Colonic mucosa (tissue), 4 donors: ENCODE measurements at places on chromosomes 1 and 21.
A peak's percentile ranks its signal among the peaks of the same experiment; 100 is the strongest.

DNA sequence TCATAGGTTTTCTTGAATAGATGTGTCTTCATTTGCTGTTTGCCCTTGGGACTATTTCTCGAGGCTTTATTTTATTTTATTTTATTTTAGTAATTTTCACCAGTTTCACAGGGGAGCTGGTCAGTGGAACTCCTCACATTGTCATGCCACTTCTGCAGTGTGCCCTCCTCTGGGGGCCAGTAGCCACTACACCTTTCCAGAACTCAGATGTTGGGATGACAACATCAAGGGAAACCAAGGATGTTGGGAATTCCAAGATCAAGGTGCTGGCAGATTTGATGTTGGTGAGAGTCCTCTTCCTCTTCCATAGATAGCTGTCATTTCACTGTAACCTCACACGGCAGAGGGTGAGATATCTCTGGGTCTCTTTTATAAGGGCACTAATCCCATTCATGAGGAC, 35.5 kb downstream of the SLC26A9 start:
- DNase-seq: no peak
- no peak overlapping the region for H3K4me3 ChIP-seq
- H3K36me3 ChIP-seq: no peaks in the 10 kb centered on the region
- no peak overlapping the region for H3K27ac ChIP-seq

DNA sequence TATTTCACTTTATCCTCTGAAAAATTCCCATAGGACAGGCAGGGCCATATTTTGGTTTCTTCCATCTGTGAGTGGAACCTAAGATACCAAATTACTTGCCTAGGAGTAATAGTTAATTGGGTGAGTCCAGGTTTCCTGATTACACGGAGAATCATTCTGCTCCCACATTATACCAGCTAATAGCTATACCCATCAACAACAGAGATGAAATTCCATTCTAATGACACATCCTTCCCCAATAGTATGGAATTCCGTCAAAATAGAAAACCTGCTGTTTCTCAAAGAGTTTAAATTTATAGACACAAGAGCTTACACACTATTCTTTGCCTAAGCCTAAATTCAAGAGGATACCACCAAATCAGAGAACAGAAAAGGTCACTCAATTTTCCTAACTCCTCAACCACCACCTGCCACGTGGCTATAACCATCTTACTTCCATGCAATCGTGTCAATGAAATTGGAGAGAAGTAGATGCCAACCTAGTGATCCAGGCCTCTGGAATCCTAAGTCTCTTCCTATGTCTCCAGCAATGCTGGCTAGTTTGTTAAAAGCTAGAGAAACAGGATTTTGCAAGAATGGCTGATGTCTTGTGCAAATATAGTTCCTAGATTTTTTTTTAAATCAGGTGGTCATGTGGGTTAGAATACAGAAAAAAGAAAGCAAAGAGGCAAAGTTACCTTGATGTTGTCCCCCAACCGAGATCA, 6.2 kb downstream of the PPT1 start:
- no peaks in the 10 kb centered on the region for H3K36me3 ChIP-seq
- no peak overlapping the region for H3K27ac ChIP-seq
- no peak overlapping the region for H3K4me3 ChIP-seq
- no peak for DNase-seq

DNA sequence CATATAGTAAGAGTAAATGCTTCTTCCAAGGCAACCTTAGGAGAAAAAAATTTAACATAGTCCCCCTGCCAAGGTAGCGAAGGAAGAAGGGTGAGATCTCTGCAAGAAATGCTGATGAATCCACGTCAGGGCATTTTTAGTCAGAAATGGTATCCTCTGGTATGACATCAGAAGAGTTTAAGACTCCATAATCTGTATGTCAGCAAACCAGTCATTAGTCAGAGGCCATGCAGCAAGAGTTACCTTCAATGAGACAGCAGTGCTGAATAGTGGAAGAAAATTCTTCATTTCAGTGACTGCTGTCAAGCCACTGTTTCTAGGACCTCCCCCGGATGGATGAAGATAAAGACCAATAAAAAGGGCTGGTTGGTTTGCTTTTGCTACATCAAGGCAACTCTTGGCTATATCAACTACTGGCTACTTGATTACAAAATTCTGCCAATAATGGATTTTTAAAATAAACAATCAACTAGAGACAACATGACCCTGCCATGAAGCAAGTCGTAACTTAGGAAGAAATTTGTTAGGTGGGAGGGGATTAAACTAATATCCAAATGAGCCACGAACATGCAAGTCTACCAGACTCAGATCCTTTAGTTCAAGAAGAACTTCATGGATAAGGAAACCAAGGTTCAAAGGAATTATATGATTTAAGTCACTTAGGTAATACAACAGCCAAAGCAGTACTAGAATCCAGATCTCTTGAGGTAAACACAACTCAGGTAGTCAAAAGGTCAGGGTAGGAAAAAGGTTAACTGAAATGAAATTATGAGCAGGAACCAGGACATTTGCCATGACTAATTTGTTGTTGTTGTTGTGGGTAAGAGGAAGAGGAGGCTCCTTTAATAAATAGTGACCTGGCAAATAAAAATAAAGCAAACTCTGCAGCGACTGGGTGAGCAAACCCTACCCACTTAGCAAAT, 25.6 kb upstream of the GUCA2A start:
- no peak for DNase-seq
- no peak overlapping the region for H3K27ac ChIP-seq
- no peak overlapping the region for H3K4me3 ChIP-seq
- H3K27me3 ChIP-seq: no peaks in the 10 kb centered on the region
- no peaks in the 10 kb centered on the region for H3K36me3 ChIP-seq
- no peaks in the 10 kb centered on the region for H3K4me1 ChIP-seq

DNA sequence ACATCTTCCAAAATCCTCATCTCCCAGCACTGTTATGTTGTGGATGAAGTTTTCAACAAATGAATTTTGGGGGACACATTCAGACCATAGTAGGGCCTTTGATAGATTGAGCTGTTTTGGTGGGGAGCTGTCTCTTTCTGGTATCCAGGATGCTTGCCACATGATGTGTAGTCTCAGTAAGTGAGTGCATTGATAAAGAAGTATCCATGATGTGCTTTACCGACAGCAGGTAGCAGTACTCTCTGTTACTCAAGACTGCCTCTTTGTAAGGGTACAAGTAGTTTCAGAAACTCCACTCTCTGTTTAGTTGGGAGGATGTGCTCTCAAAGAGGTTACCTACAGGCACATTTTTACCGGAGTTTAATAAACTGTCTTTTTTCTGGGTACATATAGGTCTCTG, 26.5 kb downstream of the DYRK1A start:
- H3K27me3 ChIP-seq: no peaks in the 10 kb centered on the region
- no peak for DNase-seq
- H3K27ac ChIP-seq: no peak overlapping the region
- H3K4me3 ChIP-seq: no peak overlapping the region

- H3K4me3 ChIP-seq: no peak overlapping the region
- H3K27ac ChIP-seq: no peak overlapping the region
- H3K4me1 ChIP-seq: no peaks in the 10 kb centered on the region
- no peaks in the 10 kb centered on the region for H3K27me3 ChIP-seq
- no peaks in the 10 kb centered on the region for H3K36me3 ChIP-seq
Measured at GRCh38 chr1:214402613-214403083, 121.7 kb downstream of the SMYD2 start.

GRCh38 chr21:35284199-35284598, 235.1 kb upstream of the RUNX1 start:
- H3K27ac ChIP-seq: no peak overlapping the region
- H3K4me3 ChIP-seq: no peak overlapping the region
- no peak for DNase-seq
- no peaks in the 10 kb centered on the region for H3K4me1 ChIP-seq

GRCh38 chr1:150484861-150485260, 2.4 kb upstream of the TARS2 start:
- peaks cover 5% of the 10 kb centered on the region for H3K4me1 ChIP-seq
- H3K36me3 ChIP-seq: no peaks in the 10 kb centered on the region
- no peaks in the 10 kb centered on the region for H3K27me3 ChIP-seq
- no peak for DNase-seq
- no peak overlapping the region for H3K4me3 ChIP-seq

GRCh38 chr21:25029580-25029979, 577.7 kb downstream of the MRPL39 start:
- DNase-seq: no peak
- no peaks in the 10 kb centered on the region for H3K4me1 ChIP-seq
- no peaks in the 10 kb centered on the region for H3K36me3 ChIP-seq
- H3K27me3 ChIP-seq: no peaks in the 10 kb centered on the region
- H3K4me3 ChIP-seq: no peak overlapping the region
- no peak overlapping the region for H3K27ac ChIP-seq

DNA sequence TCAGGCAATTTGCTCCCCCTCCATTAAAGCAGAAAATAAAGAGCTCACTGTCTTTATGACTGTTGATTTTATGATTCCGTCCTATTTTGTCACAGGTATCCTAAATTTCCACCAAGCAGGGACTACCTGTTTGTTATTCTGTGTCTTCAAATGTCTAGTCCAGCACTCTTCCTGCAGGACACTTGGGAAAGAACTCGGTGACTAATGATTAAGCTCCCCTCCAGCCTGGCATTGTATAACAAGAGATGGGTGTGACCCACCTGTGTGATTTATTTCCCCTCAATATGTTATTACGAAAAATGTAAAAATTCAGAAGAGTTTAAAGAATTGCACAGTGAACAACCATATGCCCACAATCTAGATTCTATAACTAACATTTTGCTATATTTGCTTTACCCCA, 42.9 kb upstream of the LRRN2 start:
- no peaks in the 10 kb centered on the region for H3K36me3 ChIP-seq
- H3K4me1 ChIP-seq: no peaks in the 10 kb centered on the region
- DNase-seq: peak; percentile 3
- no peaks in the 10 kb centered on the region for H3K27me3 ChIP-seq
- H3K27ac ChIP-seq: no peak overlapping the region
